GM03348 (cell line): ENCODE measurements at places on chromosomes 16 and 17.
A peak's percentile ranks its signal among the peaks of the same experiment; 100 is the strongest.

GRCh38 chr17:13646411-13646810 is 44.7 kb upstream of the HS3ST3A1 start:
- peak; percentile 26 for DNase-seq

DNA sequence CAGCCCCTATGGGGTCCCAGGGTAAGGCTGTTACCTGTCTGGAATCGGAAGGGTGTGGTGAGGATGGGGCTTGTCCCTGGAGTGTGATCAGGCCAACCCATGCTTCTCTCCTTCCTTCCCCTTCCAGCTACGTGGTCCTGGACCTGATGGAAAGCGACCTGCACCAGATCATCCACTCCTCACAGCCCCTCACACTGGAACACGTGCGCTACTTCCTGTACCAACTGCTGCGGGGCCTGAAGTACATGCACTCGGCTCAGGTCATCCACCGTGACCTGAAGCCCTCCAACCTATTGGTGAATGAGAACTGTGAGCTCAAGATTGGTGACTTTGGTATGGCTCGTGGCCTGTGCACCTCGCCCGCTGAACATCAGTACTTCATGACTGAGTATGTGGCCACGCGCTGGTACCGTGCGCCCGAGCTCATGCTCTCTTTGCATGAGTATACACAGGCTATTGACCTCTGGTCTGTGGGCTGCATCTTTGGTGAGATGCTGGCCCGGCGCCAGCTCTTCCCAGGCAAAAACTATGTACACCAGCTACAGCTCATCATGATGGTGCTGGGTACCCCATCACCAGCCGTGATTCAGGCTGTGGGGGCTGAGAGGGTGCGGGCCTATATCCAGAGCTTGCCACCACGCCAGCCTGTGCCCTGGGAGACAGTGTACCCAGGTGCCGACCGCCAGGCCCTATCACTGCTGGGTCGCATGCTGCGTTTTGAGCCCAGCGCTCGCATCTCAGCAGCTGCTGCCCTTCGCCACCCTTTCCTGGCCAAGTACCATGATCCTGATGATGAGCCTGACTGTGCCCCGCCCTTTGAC is 2.4 kb downstream of the MAPK7 start:
- no peak for DNase-seq

DNA sequence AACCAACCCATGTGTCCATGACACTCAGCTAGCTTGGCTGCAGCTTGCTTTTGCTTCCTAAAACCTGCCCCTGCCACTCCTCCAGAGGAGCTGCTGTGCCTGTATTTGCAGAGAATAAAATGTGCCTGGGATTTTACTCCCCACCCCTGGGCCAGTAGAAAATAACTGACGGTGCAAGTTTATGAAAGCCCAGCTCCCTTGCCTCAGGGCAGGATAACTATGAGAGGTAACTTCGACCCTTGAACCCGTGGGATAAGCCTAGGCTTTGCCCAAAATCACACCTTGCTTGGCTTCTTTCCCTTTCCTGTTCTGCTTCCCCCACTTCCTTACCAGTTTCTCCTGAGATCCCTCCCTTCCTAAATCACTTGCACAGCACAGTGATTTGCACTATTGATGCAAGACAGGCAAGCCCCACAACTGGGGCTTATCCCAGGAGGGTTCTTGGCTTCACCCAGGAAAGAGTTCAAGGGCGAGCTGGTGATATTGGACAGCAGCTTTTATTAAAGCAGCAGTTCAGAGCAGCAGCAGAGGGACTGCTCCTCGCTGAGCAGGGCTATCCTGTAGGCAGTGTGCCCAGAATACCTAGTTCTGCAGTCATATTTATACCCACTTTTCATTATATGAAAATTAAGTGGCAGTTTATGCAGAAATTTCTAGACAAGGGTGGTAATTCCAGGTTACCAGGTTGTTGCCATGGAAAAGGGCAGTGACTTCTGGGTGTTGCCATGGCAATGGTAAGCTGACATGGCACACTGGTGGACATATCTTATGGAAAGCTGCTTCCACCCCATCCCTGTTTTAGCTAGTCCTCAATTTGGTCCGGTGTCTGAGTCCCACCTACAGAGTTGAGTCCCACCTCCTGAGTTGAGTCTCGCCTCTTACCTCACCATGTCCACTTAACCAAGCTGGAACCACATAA is 6.3 kb upstream of the ERCC4 start:
- no peak for DNase-seq

- peak; percentile 87 for DNase-seq
These were observed 141.1 kb downstream of the RGS9 start for GRCh38 chr17:65278050-65278819.

DNA sequence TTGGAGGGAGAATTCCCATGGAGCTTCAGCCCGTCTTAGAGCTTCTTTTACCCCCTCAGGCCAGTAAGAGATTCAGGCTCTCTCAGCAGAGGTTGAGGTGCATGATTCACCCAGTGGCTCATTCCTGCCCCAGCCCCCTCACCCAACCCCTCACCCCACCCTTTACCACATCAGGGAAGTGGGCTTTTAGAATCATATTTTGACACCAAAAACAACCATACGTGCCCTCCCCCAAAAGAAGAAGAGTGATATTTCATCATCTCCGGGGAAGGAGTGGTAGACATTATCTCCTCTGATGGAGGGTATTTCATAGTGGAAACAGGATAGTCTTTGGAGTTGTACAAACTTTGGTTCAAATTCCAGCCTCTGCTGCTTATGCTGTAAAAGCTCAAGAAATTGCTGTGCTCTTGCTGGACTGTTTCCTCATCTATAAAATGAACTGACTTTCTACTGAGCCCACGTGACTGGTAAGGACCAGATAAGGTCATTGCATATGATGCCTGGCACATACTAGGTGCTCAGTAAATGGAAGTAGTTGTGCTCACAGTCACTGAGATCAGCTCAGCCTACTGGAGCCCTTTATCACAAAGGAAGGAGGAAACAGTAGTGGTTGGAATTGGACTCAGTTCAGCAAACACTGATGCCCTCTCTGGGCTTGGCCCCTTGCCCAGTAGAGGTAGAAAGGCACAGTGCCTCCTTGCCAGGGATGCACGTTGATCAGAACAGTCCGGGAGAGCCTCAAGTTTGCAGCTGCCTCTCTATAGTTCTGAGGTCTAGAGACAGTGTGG is 18.3 kb upstream of the CCL5 start:
- no peak for DNase-seq

DNA sequence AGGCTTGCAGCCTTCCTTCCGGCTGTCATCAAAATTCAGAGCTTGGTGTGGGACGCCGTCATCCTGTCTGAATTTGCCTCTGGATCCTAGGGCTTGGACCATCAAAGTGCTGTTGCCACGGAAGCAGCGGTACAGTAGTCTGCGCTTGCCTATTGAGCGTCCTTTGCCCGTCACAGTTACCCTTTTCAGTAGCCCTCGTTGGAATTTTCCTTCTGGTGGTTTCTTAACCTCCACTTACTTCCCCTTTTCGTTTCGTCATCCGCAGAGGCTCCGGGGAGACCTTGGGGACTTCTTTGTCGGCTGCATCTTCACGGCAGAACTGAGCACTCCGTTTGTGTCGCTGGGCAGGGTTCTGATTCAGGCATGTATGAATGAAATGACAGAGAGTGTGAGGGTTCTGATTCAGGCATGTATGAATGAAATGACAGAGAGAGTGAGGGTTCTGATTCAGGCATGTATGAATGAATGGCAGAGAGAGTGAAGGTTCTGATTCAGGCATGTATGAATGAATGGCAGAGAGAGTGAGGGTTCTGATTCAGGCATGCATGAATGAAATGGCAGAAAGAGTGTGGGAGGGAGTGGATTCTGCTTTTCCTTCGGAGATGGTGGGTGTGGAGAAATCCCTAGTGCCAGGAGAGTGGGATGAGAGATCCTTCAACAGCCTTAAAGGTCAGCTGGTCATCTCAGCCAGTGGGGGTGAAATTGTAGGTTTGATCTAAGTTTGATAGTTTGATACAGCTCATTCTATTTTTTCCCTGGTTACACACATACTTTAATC is 8.0 kb downstream of the TLCD3A start:
- no peak for DNase-seq

GRCh38 chr16:4700997-4701743 is 7.8 kb downstream of the NUDT16L1 start:
- no peak for DNase-seq

- peak; percentile 51 for DNase-seq
These were observed 67.2 kb downstream of the PARN start for GRCh38 chr16:14562691-14563491.

DNA sequence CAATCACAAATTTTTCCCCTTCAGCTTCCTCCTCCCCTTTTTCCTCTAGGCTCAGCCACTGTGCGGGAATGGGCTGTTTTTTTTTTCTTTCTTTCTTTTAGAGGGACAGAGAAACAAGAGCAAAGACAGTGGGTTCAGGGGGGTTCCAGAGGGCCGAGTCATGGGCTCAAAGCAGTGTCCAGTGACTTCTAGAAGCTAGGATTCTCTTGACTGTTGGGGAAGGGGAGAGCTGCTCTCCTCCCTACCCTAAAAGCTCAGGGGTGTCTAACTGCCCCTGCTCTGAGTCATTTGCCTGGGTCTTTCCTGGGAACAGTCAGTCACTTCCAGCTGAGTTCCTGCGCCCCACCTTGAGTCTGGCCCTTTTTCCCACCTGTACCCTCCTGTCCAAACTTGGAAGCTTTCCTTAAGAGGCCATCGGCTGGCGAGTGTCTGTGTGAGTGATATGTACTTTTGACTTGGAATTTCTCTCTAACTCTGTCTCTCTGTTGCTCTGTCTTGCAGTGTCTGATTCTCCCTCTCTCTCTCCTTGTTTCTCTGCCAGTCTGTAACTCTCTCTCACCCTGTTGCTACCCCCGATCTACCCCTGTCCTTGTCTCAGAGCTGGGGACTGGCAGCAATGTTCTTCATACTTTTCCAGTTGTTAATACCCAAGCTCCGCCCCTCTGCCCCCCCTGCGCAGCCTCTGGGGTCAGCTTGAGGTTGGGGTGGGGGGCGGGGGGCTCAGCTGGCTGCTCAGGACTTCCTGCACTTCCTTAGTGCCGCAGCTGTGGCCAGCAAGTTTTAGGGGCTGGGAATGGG is 2.4 kb downstream of the THRA start:
- DNase-seq = peak; percentile 43

GRCh38 chr17:5541610-5542202 is 42.6 kb downstream of the NLRP1 start:
- no peak for DNase-seq

- no peak for DNase-seq
These were observed 10.3 kb upstream of the MRPL58 start for GRCh38 chr17:75001915-75002843.

- peak; percentile 73 for DNase-seq
These were observed 14.7 kb upstream of the XYLT2 start for GRCh38 chr17:50331085-50331791.
